Stimulated activated CD4-positive, alpha-beta T cell treated with anti-CD3 and anti-CD28 coated beads, Interleukin-12 subunit alpha, Interleukin-12 subunit beta, amount 100 ng/mL, for 24 hours (primary cell): ENCODE measurements at places on chromosomes 12 and 14.
A peak's percentile ranks its signal among the peaks of the same experiment; 100 is the strongest.

- no peak for DNase-seq
These were observed 617 bp downstream of the TTC8 start for GRCh38 chr14:88825078-88825458.

GRCh38 chr14:51738754-51739153 lies 87.0 kb downstream of the FRMD6 start:
- DNase-seq, result no peak

DNA sequence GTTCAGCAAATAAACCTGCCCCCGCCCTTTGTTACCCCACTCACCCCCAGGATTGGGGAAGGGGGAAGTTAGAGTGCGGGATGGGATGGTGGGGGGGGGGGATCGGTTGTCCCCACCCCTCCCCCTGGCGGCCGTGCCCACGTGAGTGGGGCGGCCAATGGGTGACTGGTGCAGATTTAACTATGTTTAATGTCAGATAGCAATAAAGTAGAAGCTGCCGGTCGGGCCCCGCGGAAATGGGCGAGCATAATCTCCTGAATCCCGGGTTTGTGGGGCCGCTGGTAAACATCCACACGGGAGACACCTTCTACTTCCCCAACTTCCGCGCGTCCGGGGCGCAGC lies at the start of gene HOXC12:
Gene HOXC12 (plus strand): TSS at position 210 of the 342 bp plus-strand sequence. CDS start 27 bp downstream, at position 237.
- DNase-seq, result no peak

DNA sequence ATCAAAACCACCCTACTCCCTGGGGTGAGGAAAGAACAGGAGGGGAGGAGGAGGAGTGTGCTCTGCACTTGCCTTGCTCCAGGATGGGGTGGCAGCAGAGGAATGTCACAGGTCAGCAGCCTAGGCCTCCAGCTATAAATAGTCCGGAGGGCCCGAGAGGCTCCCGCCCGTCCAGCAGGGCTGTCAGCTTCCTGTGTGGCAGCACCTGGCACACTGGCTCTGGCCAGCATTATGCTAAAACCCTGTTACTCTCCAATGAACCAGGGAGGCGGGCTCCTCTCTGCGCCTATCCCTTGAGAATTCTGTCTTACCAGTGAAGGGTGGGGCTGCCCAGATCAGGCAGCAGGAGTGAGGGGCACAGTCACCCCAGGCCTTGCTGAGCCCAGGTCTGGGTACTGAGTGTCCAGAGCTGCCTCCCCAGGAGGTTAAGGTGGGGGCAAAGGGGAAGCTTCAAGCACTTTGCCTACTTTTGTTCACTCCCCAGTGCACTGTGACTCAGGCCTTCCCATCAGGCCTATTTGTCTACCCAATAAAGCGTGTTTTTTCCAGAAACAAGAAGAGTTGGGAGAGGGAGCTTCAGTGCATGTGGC lies 1.2 kb upstream of the COX14 start:
- DNase-seq, result no peak

- no peak for DNase-seq
These were observed 21.1 kb downstream of the NKX2-1 start for GRCh38 chr14:36498938-36499337.

- no peak for DNase-seq
These were observed 122.8 kb downstream of the AACS start for GRCh38 chr12:125187780-125188741.

- peak; percentile 57 for DNase-seq
These were observed 61.5 kb downstream of the LGMN start for GRCh38 chr14:92686900-92687427.

- DNase-seq, result no peak
These were observed 161.5 kb downstream of the NUAK1 start for GRCh38 chr12:105977236-105977635.

GRCh38 chr14:93676416-93676958 lies 111.8 kb downstream of the PRIMA1 start:
- DNase-seq, result no peak

- DNase-seq, result no peak
These were observed 7.8 kb downstream of the HIGD1C start for GRCh38 chr12:50960130-50960529.

- no peak for DNase-seq
These were observed 302.3 kb upstream of the RGS6 start for GRCh38 chr14:71629765-71630492.

- DNase-seq, result peak; percentile 46
These were observed 278.3 kb downstream of the NRXN3 start for GRCh38 chr14:78448164-78449094.

GRCh38 chr12:6647083-6647604 lies at the start of gene ACRBP:
Gene ACRBP, minus strand, starts transcription at chr12:6647432. Its CDS starts 66 bp downstream, at chr12:6647366.
- no peak for DNase-seq

DNA sequence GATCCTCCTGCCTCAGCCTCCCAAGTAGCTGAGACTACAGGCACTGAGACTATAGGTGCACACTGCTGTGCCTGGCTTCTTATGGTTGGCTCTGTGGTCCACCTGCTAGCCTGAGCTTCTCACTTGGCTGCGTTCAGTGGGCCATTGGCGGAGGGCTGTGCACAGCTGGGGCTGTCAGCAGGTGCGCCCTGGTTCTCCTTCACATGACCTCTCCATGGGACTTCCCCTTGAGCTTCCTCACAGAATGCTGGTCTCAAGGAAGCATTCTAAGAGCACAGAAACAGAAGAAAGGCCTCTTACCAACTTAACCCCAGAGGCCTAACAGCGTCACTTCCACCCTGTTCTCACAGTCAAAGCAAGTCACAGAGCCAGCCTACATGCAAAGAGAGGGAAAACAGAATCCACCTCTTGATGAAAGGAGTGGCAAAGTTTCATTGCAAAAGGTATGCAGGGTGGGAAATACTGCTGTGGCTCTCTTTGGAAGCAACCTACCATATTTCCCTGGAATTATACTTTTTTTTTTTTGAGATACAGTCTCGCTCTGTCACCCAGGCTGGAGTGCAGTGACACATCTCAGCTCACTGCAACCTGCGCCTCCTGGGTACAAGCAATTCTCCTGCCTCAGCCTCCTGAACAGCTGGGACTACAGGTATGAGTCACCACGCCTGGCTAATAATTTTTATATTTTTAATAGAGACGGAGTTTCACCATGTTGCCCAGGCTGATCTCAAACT lies 9.3 kb downstream of the RILPL2 start:
- no peak for DNase-seq

- no peak for DNase-seq
These were observed 2.2 kb downstream of the P3H3 start for GRCh38 chr12:6830286-6830890.

DNA sequence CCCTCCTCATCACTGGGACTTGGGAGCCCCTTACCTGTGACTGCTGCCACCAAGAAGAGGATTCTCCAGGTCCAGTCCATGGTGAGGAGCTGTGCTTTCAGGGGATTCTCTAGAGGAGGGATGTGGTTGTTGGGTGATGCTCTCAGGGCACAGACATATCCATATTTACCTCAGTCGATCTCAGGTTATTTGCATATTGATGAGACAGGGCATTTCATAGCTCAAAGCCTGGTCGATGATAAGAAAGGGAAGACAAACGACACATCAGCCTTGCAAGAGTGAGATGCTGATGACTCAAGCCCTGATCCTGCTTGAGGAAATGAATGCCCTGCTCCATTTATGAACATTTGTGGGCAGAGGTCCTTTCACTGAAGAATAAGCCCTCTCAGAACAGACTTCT lies 981.0 kb downstream of the TMEM121 start:
- DNase-seq, result no peak

DNA sequence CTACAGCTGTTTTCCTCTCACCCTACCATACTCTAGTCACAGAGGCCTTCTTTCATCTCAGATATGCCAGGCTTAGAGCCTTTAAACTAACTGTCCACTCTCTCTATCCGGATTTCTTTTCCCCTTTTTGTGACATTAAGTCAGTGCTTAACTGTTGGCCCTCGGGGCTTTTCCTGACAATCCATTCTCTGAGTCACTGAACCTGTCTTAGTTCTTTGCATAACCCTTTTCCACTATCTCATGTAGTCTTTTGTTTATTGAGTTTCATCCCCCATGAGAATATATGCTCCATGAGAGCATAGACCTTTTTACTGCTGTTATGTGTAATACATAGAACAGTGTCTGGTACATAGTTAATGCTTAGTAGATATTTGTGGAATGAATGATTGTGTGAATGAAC lies 68.7 kb downstream of the PLEKHA5 start:
- no peak for DNase-seq

- no peak for DNase-seq
These were observed 251.4 kb upstream of the ATP2B1 start for GRCh38 chr12:89960011-89960507.

- DNase-seq, result no peak
These were observed 126.5 kb downstream of the NCOR2 start for GRCh38 chr12:124440841-124441381.

- DNase-seq, result no peak
These were observed 276.4 kb downstream of the DPF3 start for GRCh38 chr14:72617391-72618031.

DNA sequence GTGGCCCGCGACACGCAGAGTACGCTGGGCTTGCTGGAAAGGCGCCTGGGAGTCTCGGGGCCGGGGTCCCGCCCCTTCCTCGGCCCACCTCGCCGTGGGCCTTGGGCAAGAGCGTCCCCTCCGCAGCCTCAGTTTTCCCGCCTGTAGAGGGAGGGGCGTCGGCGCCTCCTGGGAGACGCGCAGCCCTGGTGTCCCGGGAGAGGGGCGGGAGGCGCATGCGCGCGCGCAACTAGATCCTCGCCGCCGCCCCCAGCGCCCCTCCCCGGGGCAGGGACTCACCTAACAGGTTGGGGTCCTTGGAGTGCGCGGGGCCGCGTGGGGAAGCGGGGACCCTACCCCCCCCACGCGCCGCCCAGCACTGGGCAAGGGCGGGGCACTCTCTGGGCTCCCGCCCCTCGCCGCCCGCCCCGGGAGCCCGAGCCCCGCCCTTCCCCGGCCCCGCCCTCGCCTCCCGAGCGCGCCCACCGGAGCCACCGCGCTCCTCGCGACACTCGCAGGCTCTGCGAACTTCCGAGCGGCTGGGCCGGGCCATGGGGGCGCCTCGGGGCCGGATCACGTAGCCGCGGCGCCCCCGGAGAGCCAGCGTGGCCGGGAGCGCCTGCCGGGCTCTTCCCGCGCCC lies at the start of gene KIF26A:
Gene KIF26A (plus strand): TSS at position 490 of the 620 bp plus-strand sequence. CDS start 136 bp downstream, outside the sequence.
- no peak for DNase-seq

DNA sequence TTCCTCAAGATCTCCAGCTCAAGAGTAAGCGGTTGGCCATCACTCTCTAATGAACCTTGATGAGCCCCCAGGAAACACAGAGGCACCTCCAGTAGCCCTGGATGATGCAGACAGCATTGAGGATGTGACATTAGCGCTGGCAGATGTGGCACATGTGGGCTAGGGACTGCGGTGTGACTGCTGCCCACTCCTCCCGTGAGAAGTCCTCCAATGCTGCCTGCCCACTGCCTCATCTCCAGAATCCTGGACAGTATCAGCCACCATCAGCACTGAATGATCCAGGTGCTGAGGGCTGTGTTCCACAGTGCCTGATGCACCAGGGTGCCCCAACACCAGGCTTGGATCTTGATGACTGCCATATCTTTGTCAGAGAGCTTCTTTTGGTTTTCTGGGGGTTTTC lies 412.6 kb downstream of the TMEM117 start:
- no peak for DNase-seq

DNA sequence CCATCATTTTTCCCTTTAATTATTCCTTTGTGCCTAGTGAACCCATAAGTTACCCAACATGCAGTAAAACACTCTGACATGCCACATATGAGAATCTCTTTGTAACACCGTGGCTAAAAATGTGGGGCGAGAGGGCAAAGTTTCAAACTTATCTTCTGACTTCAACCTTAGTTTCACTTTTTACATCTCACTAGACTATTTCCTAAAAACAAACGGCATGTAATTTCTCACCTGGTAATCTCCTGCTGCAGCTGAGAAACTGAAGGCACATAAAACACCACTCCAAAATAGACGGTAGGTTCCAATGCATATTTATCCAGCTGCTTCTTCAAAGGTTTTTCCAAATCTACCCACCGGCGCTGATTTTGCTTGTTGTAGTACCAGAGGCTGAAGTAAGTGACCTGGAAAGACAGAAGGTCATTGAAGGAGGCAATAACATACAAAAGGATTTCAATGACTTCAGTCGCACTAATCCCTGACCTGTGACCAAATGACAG lies 37.9 kb downstream of the PTPN21 start:
- DNase-seq, result no peak

GRCh38 chr12:51009056-51009440 lies 17.1 kb downstream of the SLC11A2 start:
- no peak for DNase-seq

DNA sequence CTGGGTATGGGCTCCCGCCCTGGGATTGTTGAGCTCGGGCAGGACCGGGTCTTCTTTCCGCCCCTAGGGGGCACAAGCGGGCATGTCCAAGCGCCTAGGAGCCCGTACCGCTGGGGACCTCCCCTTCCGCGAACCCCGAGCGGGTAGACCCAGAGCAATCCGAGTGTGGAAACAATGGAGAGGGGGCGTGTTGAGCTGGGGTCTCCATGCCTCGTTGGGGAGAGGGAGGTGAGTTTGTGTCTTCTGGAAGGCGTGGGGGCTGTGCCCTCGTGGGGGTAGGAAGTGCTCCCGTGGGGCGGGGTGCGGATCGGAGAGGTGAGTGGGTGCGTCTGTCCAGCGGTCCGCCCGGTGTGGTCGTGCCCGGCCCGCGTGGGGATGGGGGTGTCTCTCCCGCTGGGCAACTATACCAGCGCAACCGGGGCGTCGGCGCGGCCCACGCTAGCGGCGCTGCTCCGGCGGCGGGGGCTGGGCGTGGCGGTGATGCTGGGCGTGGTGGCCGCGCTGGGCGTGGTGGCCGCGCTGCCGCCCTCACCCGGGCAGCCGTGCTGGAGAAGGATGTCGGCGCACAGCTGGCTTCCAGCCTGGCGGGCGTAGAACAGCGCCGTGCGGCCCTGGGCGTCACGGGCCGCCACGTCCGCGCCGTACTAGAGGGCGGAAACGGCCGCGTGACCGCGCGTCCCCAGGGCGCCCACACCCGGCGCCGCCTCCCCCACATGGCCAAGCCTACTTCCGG lies 12.2 kb downstream of the AGAP2 start:
- DNase-seq, result no peak

- no peak for DNase-seq
These were observed 266.3 kb downstream of the APAF1 start for GRCh38 chr12:98911396-98911795.

GRCh38 chr14:102371361-102371760 lies 8.6 kb downstream of the TECPR2 start:
- DNase-seq, result no peak

- no peak for DNase-seq
These were observed 3.3 kb upstream of the NTF3 start for GRCh38 chr12:5428332-5429221.

GRCh38 chr14:38038986-38039385 lies 168.7 kb upstream of the SSTR1 start:
- no peak for DNase-seq
